Endothelial cell of coronary artery (primary cell): ENCODE measurements at places on chromosomes 2 and 18. TPM values are rescaled to one million over a fixed set of nuclear protein-coding genes. Genes with fewer than 3 reads are reported as not detected.

Gene RBM45
- 21.7 and 23.8 TPM in 2 replicates for total RNA-seq

Gene TIGD1
- 1.2 and 1.8 TPM in 2 replicates for total RNA-seq

Gene ZAP70
- not detected in 2 replicates for total RNA-seq

Gene RNF152
- total RNA-seq, result 41.8 and 53.6 TPM in 2 replicates

Gene B3GNT7
- total RNA-seq, result 0.09 TPM in 2 replicates

Gene DSG1
- not detected in 2 replicates for total RNA-seq

Gene LDAH
- total RNA-seq, result 17.3 and 17.6 TPM in 2 replicates

Gene PREPL
- 20.1 and 32.6 TPM in 2 replicates for total RNA-seq

Gene PTPRN
- total RNA-seq, result not detected in 2 replicates

Gene CTAGE1
- total RNA-seq, result 0.09 TPM in 1 of 2 replicates, not detected in the other
